ENCODE measurements at places on chromosomes 11 and 22.

GRCh38 chr11:58490827-58491226, 17.1 kb downstream of the OR5B21 start:
- no peak for DNase-seq

DNA sequence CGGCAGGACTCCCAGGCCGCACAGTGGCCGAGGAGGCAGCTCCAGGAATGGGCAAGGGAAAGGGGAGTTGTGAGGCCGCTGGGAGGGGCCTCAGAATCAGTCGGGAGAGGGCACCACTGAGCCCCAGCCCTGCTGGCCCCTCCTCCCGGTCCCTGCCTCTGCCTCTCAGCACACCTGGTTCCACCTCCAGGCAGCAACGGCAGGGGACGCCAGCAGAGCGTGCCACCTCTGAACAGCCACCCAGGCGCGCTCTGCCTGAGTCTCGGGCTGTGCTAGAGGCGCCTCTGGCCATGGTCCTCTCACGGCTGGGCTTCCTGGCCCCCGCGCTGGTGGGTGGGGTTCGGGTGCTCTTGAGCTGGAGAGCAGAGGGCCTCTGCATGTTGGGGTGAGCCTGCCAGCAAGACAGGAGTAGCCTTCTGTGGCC, 33.0 kb downstream of the MOB2 start:
- no peak for DNase-seq

DNA sequence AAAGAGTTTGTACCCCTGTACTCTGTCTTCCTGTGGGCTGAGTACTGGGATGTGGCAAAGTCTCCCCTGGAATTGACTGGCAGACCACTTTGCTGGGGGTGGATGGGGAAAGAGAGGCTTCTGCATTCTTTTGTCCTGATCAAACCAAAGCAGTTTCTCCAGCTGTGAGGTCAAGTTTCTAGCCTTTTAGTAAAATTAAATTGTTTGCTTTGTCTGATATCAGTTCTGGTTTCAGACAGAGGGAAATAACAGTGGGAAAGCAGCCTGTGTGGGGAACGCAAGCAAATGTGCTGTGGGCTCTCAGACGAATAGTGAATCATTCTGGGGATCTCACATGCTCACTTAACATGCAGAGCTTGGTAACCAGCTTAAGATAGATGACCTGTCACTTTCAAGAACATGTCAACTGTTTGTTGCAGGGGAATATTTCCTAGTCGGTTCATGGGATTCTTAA, 151.6 kb downstream of the FAT3 start:
- DNase-seq = no peak

- no peak for DNase-seq
Measured at GRCh38 chr11:35859301-35859700, 84.6 kb upstream of the LDLRAD3 start.

DNA sequence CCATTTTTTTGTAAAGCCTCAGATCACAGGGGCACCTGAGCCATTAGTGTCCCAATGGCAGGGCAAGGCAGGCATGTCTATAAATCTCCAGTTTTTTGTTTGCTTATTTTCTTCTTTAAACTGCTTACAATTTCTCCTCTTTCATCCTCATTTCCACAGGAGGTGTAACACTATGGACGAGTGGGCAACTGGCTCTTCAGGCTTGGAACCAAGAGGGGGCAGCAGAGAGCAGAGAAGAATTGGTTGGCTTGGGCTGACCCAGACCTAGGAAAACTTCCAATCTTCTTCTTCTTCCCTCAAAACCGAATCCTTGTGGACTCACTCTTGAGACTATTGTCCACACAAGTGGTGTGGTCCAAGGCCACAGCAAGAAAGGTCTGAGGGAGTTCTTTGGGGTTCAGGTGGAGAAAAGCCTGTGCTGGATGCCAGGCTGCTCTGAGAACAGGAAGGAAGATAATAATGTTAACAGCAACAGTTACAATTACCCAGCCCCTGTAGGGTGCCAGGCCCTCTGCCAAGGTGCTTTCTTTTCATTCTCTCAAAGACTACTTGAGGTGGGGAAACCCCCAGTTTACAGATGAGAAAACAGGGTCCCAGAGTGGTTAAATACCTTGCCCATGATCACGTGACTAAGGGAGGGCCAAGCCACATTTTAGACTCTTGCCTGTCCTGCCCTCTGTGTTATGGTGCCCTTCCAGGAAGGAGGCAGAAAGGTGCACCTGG, 70.7 kb upstream of the E2F8 start:
- peak; percentile 71 for DNase-seq

- DNase-seq = no peak
Measured at GRCh38 chr11:124193221-124194010, 10.3 kb downstream of the OR10D3 start.

DNA sequence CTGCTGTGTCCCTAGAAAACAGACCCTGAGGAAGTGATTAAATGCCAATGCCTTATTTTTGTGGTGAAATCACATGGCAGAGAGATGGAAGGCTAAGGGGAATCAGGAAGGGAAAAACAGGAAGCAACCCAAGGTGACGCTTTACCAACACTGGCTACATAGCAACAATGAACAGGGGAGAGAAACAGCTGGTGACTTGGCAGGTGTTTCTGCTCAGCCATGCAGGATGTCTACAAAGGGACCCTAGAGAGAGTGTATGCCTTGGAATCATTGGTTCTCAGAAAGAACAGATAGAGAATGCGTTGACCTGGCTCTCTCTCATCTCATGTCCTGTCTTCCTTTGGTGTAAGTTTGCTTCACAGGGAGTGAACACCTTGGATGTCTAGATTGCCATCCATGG, 911.9 kb downstream of the OPCML start:
- DNase-seq = no peak

DNA sequence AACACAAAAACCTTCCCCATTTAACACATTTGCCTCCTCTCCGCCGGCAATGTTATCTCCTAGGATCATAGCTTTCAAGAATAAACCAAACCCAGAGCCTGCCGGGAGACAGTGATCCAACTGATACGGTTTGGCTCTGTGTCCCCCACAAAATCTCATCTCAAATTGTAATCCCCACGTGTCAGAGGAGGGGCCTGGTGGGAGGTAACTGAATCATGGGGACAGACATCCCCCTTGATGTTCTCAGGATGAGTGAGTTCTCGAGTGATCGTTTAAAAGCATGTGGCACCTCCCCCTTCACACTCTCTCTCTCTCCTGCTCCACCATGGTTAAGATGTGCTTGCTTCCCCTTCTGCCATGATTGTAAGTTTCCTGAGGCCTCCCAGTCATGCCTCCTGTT, 33.3 kb downstream of the RBFOX2 start:
- no peak for DNase-seq

- DNase-seq = peak; percentile 49
Measured at GRCh38 chr11:35967042-35967441, 23.2 kb downstream of the LDLRAD3 start.

DNA sequence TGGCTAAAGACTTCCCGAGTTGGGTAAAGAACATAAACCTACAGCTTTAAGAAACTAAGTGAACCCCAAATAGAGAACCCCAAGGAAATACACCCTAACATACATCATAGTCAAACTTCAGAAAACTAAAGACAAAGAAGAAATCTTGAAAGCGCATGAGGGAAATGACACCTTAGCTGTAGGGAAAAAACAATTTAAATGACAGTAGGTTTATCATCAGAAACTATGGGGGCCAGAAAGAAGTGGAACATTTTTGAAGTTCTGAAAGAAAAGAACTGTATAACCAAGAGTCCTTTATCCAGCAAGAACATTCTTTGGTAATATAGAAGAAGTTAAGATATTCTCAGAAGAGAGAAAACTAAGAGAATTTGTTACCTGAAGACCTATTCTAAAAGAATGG, 15.5 kb upstream of the OR2AT4 start:
- DNase-seq = no peak

DNA sequence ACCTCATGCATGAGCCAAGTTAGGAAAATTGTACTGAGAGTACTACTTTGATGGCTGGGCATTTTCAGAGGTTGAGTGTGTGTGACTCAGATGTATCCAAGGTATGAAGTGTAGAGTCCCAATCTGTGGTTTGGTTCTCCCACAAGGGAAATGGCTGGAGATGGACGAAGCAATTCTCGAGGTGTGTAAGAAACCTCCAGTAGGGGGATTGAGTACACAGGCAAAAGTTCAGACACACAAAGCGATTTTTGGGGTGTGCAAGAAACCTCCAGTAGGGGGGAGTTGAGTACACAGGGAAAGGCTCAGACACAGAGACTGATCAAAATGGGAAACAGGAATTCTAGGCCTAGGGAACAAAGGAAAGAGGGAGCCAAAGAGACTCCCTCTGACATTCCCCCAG, 1536.3 kb downstream of the FAM181B start:
- DNase-seq = no peak

- no peak for DNase-seq
Measured at GRCh38 chr11:69388661-69389060, 92.8 kb upstream of the LINC01488 start.

DNA sequence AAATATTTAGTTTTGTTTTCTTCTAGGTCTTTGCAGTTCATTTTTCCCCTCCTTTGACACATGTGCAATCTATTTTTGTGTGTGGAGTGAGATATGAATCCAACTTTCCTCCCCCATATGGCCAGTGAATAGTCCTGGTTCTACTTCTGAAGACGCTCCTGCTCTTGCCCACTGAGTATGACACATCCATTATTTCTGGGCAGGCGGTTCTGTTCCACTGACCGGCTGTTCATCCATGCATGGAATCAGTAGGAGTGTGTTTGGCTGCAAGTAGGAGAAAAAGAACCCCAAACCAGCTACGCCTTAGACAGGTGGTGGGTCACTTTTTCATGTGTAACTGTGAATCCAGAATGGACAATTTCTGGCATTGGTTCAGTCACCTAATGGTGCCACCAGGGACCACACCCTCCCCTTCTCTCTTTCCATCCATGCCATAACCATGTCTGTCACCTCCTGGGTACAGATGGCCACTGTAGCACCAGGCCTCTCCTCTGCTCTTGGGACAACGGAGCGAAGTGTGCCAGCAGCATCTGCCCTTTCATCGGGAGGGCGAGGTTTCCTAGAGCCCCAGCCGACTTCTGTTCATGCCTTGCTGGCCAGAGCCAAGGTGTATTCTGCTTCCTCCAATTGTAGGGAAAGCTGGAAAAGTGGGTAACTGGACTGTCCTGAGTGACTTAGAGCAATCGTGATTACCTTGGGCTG, 67.4 kb upstream of the SLC22A12 start:
- DNase-seq = no peak

- DNase-seq = no peak
Measured at GRCh38 chr11:66625041-66625751, 8.8 kb downstream of the RBM14 start.

GRCh38 chr11:12862696-12863469, 146.2 kb upstream of the RASSF10 start:
- DNase-seq = peak; percentile 58

DNA sequence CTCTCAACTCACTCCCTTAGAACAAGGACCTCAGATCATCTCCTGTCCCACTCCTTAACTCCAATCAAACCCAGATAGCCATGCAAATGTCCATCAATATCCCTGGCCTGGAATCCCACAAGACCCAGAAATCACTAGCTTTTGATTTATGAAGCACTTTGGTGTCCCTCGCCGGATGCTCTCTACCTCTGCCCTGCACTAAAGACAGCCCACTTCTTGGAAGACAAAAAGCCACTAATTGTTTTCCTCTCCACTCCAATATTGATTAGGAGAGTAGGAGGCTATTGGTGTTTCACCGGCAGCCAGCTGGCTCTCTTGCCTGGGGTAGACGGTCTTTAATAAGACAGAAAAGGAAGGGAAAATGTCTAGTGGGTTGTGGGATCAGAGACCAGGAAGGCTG, 221.2 kb downstream of the BUD13 start:
- no peak for DNase-seq

DNA sequence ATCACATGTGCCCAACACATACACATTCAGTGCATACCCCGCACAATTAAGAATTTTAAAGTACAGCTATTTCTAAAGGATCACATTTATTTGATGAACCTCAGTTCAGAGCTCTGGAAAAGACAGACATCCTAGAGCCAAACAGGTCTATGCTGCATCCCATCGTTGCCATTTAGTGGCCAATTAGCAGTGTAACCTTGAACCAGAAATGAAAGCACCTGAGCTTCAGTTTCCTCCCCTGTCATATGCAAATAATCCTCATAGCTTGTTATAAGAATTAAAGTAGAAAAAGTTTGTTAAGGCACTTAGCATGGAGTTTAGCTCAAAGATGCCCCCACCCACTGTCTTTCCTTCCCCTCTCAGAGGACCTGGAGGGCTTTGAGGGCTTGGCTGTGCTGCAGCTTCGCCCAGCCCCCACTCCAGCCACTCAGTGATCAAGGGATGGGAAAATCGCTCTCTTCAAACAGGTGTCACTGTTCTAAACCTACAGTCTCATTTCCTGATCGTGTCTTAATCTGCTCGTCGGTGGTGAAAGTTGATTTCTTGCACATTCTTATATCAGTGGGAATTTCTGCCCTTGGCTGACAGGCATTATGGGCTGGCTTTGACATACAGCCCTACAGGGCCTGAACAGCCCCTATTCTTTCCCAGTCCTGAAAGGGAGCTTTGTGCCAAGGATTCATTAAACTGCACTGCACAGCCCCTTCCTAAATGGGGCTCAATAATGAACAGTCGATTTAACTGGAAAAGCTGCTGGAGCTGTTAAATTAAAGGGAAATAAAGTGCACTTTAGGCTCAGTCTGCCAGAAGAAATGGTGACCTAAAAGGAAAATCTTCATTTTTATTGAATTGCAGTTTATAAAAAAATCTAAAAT, 23.3 kb upstream of the FAM181B start:
- DNase-seq = no peak

- no peak for DNase-seq
Measured at GRCh38 chr22:35021161-35021560, 44.8 kb upstream of the ISX start.

DNA sequence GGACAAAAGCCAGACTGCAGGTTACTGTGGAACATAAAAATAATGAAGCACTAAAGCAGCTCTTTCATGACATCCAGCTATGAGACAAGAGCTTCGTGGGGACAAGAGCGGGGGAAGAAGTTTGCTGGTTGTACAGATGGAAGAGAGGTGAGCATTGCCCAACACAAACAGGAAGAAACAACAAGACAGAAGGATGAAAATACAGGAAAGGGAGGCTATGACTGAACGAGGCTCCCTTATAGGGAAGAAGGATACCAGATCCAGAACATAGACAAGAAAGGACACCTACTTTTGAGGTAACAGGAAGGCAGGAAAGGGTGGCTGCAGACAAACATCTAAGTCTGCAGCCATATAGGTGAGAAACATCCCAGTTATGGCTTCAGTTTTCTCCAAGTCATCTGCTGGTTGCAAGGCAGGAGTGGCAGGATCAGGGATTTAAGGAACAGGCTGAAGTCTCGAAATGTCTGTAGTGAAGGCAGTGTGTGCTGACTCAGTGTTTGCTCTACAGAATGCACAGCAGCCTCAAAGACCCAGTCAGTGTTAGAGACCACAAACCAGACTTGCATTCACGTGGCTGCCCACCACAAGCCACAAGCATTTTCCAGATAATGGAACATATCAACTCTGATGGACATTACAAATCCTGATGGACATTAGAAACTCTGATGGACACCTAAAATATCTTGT, 1.9 kb downstream of the CLTCL1 start:
- DNase-seq = no peak

GRCh38 chr11:104663190-104664140, 234.8 kb downstream of the CASP12 start:
- DNase-seq = no peak

- no peak for DNase-seq
Measured at GRCh38 chr22:45337536-45337935, 27.8 kb downstream of the FAM118A start.

- no peak for DNase-seq
Measured at GRCh38 chr11:101705972-101706371, 122.2 kb upstream of the TRPC6 start.

GRCh38 chr22:23075525-23076216, 5.4 kb downstream of the GNAZ start:
- no peak for DNase-seq

GRCh38 chr11:26916805-26917204, 77.1 kb upstream of the FIBIN start:
- no peak for DNase-seq

GRCh38 chr11:96139691-96140090, 203.3 kb downstream of the MAML2 start:
- no peak for DNase-seq

All from heart right ventricle (tissue), 16 donors.